ENCODE measurements at places on chromosomes 5 and 9.

GRCh38 chr5:45017568-45017967 lies 208.8 kb downstream of the MRPS30 start:
- DNase-seq, result no peak

DNA sequence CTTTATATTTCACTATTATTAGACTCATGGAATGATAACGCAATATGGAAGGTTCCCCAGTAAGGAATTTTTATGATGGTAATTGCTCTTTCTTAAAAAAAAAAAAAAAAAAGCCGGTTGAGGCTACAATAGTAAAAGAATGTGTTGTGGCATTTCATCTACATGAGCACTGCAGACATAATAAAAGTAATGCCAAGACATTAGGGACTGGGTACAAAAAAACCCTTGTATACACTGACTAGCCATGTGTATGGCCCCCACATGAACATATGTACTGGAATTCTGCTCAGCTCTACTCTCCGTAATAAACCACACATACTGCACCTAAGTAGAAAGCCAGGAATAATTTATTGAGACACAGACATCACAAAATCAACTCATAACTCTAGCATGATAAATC lies 218.4 kb downstream of the ADAMTS6 start:
- DNase-seq, result no peak

DNA sequence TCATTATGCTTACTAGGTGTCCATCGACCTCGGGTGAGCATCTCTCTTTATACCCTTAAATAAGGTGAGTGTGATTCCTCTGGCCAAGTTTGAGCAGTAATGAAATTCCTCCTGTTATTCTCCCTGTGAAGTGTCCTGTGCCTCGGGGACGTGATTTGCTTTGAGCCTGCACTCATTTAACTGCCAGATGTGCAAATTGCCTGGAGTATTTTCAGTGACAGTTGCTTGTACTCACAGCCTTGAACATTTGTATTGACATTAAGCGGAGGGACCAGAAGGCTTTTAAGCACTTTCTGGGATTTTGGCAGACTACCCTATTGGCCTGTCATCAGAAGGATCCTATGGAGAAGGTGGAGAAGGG lies 126.9 kb downstream of the DOCK2 start:
- no peak for DNase-seq

GRCh38 chr5:180910735-180911134 lies 11.8 kb downstream of the BTNL8 start:
- DNase-seq, result no peak

DNA sequence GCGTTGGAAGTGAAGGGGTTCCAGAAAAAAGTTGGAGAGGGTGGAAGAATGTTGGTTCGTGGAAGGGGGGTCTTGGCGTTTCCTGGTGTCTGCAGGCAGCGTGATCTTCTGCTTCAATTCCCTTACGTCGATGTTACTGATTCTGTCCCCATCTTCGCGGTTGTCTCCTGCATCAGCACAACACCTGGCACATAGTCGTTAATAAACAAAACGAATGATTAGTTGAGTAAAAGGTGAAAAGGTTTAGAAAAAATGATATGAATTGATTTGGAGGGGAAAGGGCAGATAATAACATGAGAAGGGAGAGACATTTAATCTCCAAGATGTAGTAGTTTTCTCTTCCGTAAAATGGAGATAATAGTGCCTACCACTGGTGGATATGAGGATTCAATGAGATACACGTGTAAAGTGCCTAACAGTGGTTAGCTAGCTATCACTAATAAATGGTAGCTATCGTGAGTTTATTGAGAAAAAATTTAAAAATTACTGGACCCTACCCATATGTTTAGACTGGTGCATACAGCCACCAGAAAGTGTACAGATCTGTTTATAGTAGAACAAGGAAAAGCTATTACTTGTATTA lies 556 bp downstream of the MTREX start:
- peak; percentile 17 for DNase-seq

GRCh38 chr9:95857124-95857523 lies 18.4 kb upstream of the ERCC6L2 start:
- DNase-seq, result no peak

DNA sequence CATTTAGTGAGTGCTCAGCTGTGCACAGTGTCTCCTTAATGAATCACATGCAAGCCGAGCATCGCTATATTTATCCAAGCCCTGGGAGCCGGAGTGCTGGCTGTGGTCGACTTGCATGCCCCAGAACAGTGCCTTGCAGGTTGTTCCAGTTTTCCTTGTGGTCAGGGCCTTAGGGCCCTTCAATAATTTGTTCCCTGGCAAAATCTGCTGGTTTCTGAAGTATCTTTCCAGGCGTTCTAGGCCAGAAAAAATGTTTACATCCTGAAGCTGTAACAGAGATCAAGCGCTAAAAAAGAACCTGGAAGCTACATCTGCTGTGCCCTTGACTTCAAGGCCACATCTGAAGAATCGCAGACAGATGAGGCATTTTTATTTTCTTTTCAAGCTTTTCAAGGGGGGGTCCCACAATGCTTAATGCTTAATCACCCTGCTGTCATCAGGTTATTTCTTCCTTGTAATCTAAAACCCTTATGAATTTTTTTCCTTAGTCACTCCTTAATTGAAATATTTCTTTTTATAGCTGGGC lies 105.8 kb downstream of the DOCK2 start:
- peak; percentile 31 for DNase-seq

DNA sequence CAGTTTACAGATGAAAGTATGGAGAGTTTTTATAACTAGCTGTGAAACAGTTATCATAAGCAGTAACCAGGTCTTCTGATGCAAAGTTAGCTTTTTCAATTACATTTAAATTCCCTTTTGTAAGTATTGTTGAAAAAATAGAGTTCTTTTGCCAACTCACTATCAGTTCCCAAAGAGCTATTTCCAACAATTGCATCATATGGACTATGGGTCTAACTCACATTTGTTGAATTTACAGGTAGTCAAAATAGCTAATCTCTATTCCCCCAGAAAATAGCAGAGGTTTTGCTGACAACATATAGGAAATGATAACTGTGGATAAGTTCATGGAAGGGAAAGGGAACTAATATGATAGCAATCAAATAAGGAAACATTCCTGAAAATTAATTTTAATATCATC lies 1.4 kb downstream of the SPINK1 start:
- no peak for DNase-seq

GRCh38 chr5:96128204-96128864 lies 166.7 kb upstream of the ELL2 start:
- DNase-seq, result no peak

- DNase-seq, result no peak
Measured at GRCh38 chr5:133990396-133990795, 14.4 kb downstream of the VDAC1 start.

- no peak for DNase-seq
Measured at GRCh38 chr5:92861531-92862285, 719.3 kb downstream of the NR2F1-AS1 start.

- peak; percentile 74 for DNase-seq
Measured at GRCh38 chr9:35882263-35882848, 12.2 kb upstream of the OR13J1 start.

GRCh38 chr5:165573445-165573844 lies 2068.0 kb downstream of the MAT2B start:
- no peak for DNase-seq

DNA sequence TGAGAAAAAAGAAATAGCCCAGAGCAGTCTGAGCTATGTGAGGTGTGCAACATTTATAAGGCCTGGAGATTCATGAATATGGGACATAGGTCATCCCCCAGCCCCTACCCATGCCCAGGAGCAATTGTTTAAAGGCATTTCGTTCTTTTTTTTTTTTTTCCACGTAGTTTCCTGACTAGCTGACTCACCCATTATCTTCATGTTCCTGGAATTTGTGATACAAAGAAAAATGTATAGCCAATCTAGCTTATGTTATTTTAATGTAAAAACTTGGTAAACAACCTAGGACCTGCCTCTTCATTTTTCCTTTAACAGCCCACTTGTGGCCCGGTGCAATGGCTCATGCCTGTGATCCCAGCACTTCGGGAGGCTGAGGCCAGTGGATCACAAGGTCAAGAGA lies 81.3 kb downstream of the OSTF1 start:
- no peak for DNase-seq

GRCh38 chr5:139088024-139088423 lies 110.1 kb downstream of the SIL1 start:
- DNase-seq, result no peak

- no peak for DNase-seq
Measured at GRCh38 chr9:76619640-76620039, 144.6 kb upstream of the PCA3 start.

DNA sequence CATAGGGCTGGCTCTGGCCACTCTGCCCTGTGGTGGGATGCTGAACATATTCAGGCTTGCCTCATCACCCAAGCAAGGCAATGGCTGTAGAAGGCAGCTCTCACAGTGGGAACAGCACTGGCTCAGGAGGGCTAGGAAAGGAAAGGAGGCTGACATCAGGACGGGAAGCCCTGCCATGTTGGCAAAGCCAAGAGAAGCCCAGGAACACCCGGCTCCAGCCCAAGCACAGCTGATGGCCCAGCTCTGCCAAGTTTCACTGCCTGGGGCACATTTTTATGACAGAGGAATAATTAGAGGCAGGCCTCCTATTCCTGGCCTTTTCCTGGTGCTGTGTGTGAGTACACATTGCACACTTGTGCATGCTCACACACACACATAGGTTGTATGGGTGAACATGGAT lies 163.6 kb upstream of the SMIM23 start:
- no peak for DNase-seq

DNA sequence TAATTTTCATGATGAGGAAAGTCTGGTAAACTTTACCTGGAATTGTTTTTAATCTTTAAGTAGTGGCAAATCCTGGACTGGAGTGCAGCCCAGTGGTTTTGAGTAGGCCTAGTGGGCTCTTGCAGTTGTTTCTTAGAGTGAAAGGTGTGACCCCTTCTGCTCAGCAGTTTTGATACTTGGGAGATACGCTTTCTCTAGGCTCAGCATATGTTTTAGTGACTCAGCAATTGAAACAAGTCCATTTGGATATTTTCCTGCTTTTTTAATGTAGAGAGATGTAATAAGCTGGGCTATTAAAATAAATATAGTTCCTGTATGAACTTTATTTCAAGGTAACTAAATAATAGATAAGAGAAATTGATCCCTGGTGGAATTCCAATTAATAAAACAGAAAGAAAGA lies 6.0 kb downstream of the POLR3G start:
- DNase-seq, result no peak

- DNase-seq, result no peak
Measured at GRCh38 chr9:34143116-34143515, 16.6 kb upstream of the DCAF12 start.

DNA sequence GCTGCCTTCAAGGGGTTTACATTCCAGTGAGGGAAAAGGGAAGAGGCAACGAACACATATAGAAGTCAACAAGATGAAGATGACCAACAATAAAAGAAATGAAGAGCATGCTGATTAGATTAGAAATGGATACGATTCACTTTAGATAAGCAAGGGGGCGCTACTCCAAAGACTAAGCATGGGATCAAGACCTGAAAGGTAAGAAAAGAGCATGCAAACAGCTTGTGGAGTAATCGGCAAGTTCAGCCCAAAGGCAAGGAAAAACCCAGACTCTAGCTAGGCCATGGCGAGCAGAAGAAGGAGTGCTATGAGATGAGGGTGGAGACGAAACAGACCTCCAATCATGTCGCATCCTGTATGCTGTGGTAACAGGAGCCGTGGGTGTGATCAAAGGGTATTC lies 124.4 kb downstream of the FANCC start:
- no peak for DNase-seq

GRCh38 chr9:89714321-89714720 lies 109.5 kb downstream of the GADD45G start:
- no peak for DNase-seq

Data from hepatic stellate cell (primary cell).